Effector memory CD8-positive, alpha-beta T cell (primary cell): ENCODE measurements at places on chromosomes 2 and 18.

- no peak for DNase-seq
Observed at GRCh38 chr2:219426068-219426443, 7.9 kb downstream of the DES start.

GRCh38 chr18:42437646-42438045 is 482.6 kb downstream of the PIK3C3 start:
- no peak for DNase-seq

GRCh38 chr2:46554397-46554796 is 75.0 kb downstream of the TMEM247 start:
- DNase-seq = no peak

DNA sequence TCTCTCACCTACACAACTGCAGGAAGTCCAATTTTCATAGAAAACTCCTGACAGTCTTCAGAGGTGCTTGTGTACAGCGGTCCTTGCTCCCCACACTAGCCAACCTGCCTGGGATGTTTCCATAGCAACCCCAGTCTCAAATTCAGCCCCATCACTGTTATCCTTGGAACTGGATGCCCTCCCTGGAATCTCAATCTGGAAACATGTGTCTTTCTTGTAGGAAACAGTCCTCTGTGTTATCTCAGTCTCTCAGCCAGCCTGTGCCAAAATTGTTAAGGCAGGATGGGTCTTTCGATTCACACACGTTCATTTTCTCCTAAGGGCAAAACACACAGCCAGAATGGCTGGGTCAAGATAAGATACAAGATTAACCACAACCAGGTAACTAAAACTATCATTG is 295.5 kb upstream of the RND3 start:
- DNase-seq = no peak

DNA sequence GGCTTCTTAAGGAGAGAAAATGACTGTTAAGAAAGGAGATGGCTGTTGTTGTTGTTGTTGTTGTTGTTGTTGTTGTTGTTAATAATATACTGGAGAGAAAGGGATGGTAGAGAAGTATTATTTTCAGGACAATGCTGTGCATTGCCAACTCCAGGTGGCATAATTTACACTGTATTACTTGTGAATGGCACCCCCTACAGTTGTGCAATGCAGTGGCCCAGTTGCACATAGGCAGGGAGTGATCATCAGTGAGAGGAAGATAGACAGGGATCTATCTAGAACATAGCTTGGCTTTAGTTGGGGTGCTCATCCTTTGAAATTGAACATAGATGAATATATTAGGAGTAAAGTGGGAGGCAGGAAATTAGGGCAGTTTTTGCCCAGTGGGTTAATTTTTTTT is 47.2 kb upstream of the TMEM163 start:
- DNase-seq = no peak

GRCh38 chr2:65997961-65998360 is 437.0 kb upstream of the MEIS1 start:
- no peak for DNase-seq

- no peak for DNase-seq
Observed at GRCh38 chr2:151002959-151003600, 258.6 kb downstream of the RBM43 start.
